CD4-positive, alpha-beta T cell treated with Interleukin-10 for 1 hour (primary cell): ENCODE measurements at places on chromosomes 6 and 20.

GRCh38 chr20:50652702-50653294 lies 38.5 kb downstream of the RIPOR3 start:
- no peak for DNase-seq

- peak; percentile 56 for DNase-seq
Observed at GRCh38 chr6:133973109-133973971, 20.3 kb downstream of the TBPL1 start.

DNA sequence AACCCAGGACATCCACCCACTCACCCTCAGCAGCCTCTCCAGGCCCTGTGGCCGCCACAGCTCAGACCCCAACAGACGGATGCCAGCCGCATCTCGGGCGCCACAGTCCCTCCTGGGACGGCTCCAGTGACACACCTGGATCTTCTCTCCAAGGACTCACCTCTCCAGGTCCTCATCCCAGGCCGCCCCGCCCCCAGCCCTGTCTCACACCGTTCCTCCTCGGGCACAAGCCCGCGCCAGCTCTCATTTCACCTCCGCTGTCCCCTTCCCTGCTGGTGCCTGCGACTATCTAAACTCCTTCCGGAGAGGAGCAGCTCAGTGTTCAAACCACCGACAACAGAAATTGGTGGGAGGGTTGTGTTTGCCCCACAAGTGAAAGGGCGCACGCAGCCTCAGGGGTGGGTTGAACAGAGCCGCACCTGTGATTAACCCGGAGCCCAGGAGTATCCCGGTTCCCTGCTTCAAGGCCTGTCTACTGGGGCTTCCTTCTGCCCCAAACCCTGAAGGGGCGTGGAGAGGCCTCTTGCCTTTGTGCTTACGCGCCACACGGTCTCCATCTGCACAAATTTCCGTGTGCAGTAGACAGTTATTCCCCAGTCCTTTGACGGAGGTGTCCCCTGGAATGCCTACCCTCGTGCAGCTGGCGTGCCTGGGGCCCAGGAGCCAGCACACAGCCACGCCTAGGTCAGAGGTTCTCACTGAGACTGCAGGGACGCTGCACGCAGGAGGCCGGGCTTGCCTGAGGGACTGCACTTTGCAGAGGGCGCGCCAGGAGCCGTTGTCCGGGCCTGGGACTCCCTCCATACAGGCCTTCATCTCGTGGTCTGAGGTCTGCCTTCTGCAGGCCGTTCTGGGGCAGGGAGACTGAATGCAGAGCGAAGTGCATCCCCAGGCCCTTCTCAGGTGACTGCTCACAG lies 232.7 kb downstream of the DLL1 start:
- no peak for DNase-seq

- DNase-seq = no peak
Observed at GRCh38 chr6:15077006-15077405, 168.9 kb upstream of the JARID2 start.
